Heart left ventricle (tissue), 16 donors: ENCODE measurements at places on chromosomes 16 and 17. TPM values are rescaled to one million over a fixed set of nuclear protein-coding genes. Genes with fewer than 3 reads are reported as not detected.

Gene PRKCB
- 2.1 TPM for total RNA-seq

Gene KCTD19
- total RNA-seq = not detected

Gene C16orf89
- 38.4 TPM for total RNA-seq

Gene HBA1
- 259 TPM for total RNA-seq

Gene ADAP2
- total RNA-seq = 43.5 TPM

Gene ACSM3
- 8.1 TPM for total RNA-seq

Gene FBXO47
- 0.11 TPM for total RNA-seq

Gene GGT6
- total RNA-seq = not detected

Gene GUCY2D
- not detected for total RNA-seq

Gene ARL5C
- not detected for total RNA-seq

Gene OR2C1
- total RNA-seq = not detected

Gene ZACN
- total RNA-seq = not detected

Gene ARHGAP23
- total RNA-seq = 54.9 TPM

Gene ENPP7
- total RNA-seq = not detected

Gene CTRB1
- 3.7 TPM for total RNA-seq

DNA sequence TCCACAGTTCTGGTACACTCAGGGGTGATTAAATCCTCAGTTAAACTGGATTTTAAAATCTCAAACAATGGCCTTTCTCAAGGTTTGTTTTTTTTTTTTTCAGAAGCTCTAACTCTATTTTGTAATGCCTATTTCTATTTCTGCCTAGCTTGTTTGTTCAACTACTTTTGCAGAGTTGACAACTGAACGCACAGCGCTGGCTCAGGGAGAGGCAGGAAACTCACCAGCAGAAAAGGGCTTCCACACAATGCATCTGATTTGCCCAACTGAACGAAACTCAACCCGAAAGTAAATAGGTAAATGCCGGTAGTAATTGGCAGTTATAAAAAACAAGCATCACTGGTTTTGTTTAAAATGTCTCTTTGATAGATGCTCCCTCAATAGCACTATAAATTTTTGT is 52.7 kb upstream of the CNEP1R1 start:
- peaks cover 16% of the 10 kb centered on the region for H3K27me3 ChIP-seq
- DNase-seq = no peak

GRCh38 chr16:66886321-66886720 is 6.0 kb downstream of the PDP2 start:
- H3K27me3 ChIP-seq = no peaks in the 10 kb centered on the region
- no peak for DNase-seq
- H3K4me1 ChIP-seq = peaks cover 5% of the 10 kb centered on the region
- no peak overlapping the region for H3K4me3 ChIP-seq
- no peak overlapping the region for H3K27ac ChIP-seq

GRCh38 chr16:6125483-6126259 is 1028.1 kb upstream of the EEF2KMT start:
- DNase-seq = no peak
- no peaks in the 10 kb centered on the region for H3K4me1 ChIP-seq
- no peaks in the 10 kb centered on the region for H3K36me3 ChIP-seq
- H3K27me3 ChIP-seq = no peaks in the 10 kb centered on the region
- H3K27ac ChIP-seq = no peak overlapping the region

DNA sequence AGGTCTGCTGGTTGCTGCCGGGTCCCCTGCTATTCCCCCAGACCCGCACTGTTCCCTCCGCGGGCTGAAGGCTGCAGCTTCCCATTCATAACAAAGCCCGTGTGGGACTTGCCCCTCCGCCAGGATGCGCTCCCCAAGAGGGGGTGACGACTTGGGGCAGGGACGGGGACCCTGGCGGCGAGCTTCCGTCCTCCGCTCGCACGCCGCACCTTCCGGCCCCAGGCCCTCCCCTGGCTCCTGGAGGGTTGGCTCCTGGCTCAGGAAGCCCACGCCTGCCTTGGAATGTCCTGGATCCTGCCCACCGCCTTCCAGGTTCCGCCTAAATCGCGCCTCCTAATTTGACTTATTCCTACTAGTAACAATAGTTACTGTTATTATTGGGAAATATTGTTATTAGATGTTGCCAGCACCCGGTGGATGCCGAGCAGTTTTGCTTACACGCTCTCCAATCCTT is 1.1 kb upstream of the TFAP4 start:
- peak overlapping the region; percentile 65 for H3K4me3 ChIP-seq
- no peaks in the 10 kb centered on the region for H3K4me1 ChIP-seq
- peak overlapping the region; percentile 96 for H3K27ac ChIP-seq
- H3K36me3 ChIP-seq = no peaks in the 10 kb centered on the region
- peak; percentile 82 for DNase-seq

- H3K27ac ChIP-seq = no peak overlapping the region
- H3K4me1 ChIP-seq = no peaks in the 10 kb centered on the region
- no peak for DNase-seq
- no peak overlapping the region for H3K4me3 ChIP-seq
- no peaks in the 10 kb centered on the region for H3K36me3 ChIP-seq
- H3K27me3 ChIP-seq = no peaks in the 10 kb centered on the region
Measured at GRCh38 chr16:78877114-78877655, 723.4 kb downstream of the MAF start.

DNA sequence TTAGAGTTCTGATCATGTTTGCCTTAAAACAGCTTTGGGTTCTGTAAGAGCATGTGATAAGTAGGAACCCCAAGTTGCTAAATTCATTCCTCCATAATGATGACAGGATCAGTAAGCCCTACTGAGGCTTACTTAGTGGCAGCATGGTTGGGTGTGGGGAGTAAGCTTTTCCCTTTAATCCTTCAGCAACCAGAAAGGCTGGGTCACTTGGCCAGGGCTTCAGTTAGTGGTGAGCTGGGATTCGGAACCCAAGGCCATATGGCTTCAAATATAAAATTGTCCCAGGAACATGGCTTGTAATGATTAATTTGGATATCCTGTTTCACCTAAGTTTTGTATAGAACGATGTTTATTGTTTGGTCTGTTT is 850 bp downstream of the GINS3 start:
- peaks cover 6% of the 10 kb centered on the region for H3K4me1 ChIP-seq
- no peaks in the 10 kb centered on the region for H3K27me3 ChIP-seq
- peak overlapping the region; percentile 89 for H3K4me3 ChIP-seq
- no peak for DNase-seq

DNA sequence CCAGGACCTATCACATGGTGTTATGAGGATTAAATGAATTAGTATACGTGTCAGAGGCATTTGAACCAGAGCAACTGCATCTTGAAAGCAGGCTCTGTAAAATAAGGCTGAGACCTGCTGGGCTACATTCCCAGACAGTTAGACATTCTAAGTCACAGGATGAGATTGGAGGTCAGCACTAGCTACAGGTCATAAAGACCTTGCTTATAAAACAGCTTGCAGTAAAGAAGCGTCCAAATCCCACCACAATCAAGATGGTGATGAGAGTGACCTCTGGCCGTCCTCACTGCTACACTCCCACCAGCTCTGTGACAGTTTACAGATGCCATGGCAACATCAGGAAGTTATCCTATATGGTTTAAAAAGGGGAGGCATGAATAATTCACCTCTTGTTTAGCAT is 71.8 kb downstream of the IRF8 start:
- no peaks in the 10 kb centered on the region for H3K4me1 ChIP-seq
- H3K27me3 ChIP-seq = no peaks in the 10 kb centered on the region
- H3K36me3 ChIP-seq = no peaks in the 10 kb centered on the region

- H3K27ac ChIP-seq = no peak overlapping the region
- H3K27me3 ChIP-seq = no peaks in the 10 kb centered on the region
- peaks cover 53% of the 10 kb centered on the region for H3K36me3 ChIP-seq
- no peak overlapping the region for H3K4me3 ChIP-seq
- DNase-seq = no peak
Measured at GRCh38 chr16:4685776-4686496, 7.4 kb upstream of the NUDT16L1 start.

GRCh38 chr16:84953190-84953746 is 58.1 kb downstream of the ZDHHC7 start:
- H3K27me3 ChIP-seq = no peaks in the 10 kb centered on the region
- no peak for DNase-seq
- no peaks in the 10 kb centered on the region for H3K36me3 ChIP-seq
- H3K27ac ChIP-seq = peak overlapping the region; percentile 27
- no peak overlapping the region for H3K4me3 ChIP-seq

- no peaks in the 10 kb centered on the region for H3K27me3 ChIP-seq
- H3K36me3 ChIP-seq = peaks cover 99% of the 10 kb centered on the region
- no peaks in the 10 kb centered on the region for H3K4me1 ChIP-seq
- no peak for DNase-seq
- peak overlapping the region; percentile 59 for H3K27ac ChIP-seq
Measured at GRCh38 chr17:44085908-44086307, 15.4 kb downstream of the G6PC3 start.

GRCh38 chr17:8463099-8463498 is 27.4 kb downstream of the NDEL1 start:
- no peak overlapping the region for H3K27ac ChIP-seq
- peaks cover 85% of the 10 kb centered on the region for H3K36me3 ChIP-seq
- H3K4me3 ChIP-seq = no peak overlapping the region
- DNase-seq = no peak
- H3K27me3 ChIP-seq = no peaks in the 10 kb centered on the region
- peaks cover 8% of the 10 kb centered on the region for H3K4me1 ChIP-seq

- no peak overlapping the region for H3K4me3 ChIP-seq
- H3K27me3 ChIP-seq = no peaks in the 10 kb centered on the region
- H3K27ac ChIP-seq = no peak overlapping the region
- H3K4me1 ChIP-seq = no peaks in the 10 kb centered on the region
- H3K36me3 ChIP-seq = peaks cover 3% of the 10 kb centered on the region
Measured at GRCh38 chr16:88844419-88845036, 12.2 kb downstream of the GALNS start.

- no peak overlapping the region for H3K4me3 ChIP-seq
- H3K27ac ChIP-seq = peak overlapping the region; percentile 26
- peaks cover 99% of the 10 kb centered on the region for H3K4me1 ChIP-seq
- H3K27me3 ChIP-seq = no peaks in the 10 kb centered on the region
- DNase-seq = no peak
Measured at GRCh38 chr17:77379832-77380231, 239.1 kb downstream of the SEC14L1 start.

- H3K4me3 ChIP-seq = no peak overlapping the region
- H3K27me3 ChIP-seq = no peaks in the 10 kb centered on the region
- H3K36me3 ChIP-seq = no peaks in the 10 kb centered on the region
Measured at GRCh38 chr16:31082368-31083045, 6.2 kb downstream of the PRSS53 start.

DNA sequence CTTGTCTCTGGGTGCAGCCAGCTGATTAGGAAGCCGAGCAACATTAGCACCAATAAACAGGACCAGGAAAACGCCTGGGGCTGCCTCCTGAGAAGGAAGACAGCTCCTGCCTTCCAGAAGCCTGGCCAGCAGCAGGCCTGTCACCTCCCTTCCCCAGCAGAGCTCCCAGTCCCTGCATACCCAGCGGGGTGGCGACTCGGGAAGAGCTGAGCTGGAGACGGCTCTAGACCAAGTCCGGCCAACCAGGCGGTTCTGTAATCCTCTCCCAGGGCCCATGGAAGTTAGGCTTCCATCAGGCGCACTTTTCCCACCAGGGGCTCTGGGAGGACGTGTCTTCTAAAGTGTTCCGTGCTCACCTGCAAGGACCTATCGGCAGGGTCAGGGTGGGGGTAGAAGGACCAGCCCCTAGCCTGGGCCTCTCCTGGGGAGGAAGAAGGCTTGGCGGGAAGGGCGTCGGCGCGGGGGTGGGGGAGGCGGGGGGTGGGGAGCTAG is 12.0 kb upstream of the CLUH start:
- peak overlapping the region; percentile 76 for H3K27ac ChIP-seq
- peak overlapping the region; percentile 58 for H3K4me3 ChIP-seq
- H3K27me3 ChIP-seq = no peaks in the 10 kb centered on the region

GRCh38 chr16:65024767-65025178 is 97.1 kb downstream of the CDH11 start:
- no peak overlapping the region for H3K4me3 ChIP-seq
- DNase-seq = no peak
- H3K27ac ChIP-seq = no peak overlapping the region
- H3K27me3 ChIP-seq = no peaks in the 10 kb centered on the region
- H3K4me1 ChIP-seq = no peaks in the 10 kb centered on the region

GRCh38 chr16:73365016-73365551 is 317.2 kb upstream of the ZFHX3 start:
- no peaks in the 10 kb centered on the region for H3K4me1 ChIP-seq
- H3K36me3 ChIP-seq = no peaks in the 10 kb centered on the region
- H3K27me3 ChIP-seq = no peaks in the 10 kb centered on the region
- H3K4me3 ChIP-seq = no peak overlapping the region

GRCh38 chr17:45311760-45312476 is 4.9 kb downstream of the MAP3K14 start:
- peak; percentile 80 for DNase-seq
- H3K27me3 ChIP-seq = no peaks in the 10 kb centered on the region
- peak overlapping the region; percentile 10 for H3K4me3 ChIP-seq
- peaks cover 79% of the 10 kb centered on the region for H3K4me1 ChIP-seq

GRCh38 chr17:7177191-7177953 is 1.8 kb downstream of the ASGR1 start:
- H3K36me3 ChIP-seq = no peaks in the 10 kb centered on the region
- peaks cover 17% of the 10 kb centered on the region for H3K27me3 ChIP-seq
- peak; percentile 70 for DNase-seq
- no peak overlapping the region for H3K27ac ChIP-seq

GRCh38 chr16:66295761-66296546 is 70.5 kb upstream of the CDH5 start:
- DNase-seq = no peak
- no peaks in the 10 kb centered on the region for H3K27me3 ChIP-seq
- no peak overlapping the region for H3K27ac ChIP-seq
- no peaks in the 10 kb centered on the region for H3K36me3 ChIP-seq

GRCh38 chr17:65011966-65012365 is 44.6 kb downstream of the GNA13 start:
- peaks cover 27% of the 10 kb centered on the region for H3K36me3 ChIP-seq
- no peaks in the 10 kb centered on the region for H3K27me3 ChIP-seq
- no peak overlapping the region for H3K27ac ChIP-seq
- DNase-seq = no peak
